ENCODE measurements at places on chromosomes 16 and 17.

DNA sequence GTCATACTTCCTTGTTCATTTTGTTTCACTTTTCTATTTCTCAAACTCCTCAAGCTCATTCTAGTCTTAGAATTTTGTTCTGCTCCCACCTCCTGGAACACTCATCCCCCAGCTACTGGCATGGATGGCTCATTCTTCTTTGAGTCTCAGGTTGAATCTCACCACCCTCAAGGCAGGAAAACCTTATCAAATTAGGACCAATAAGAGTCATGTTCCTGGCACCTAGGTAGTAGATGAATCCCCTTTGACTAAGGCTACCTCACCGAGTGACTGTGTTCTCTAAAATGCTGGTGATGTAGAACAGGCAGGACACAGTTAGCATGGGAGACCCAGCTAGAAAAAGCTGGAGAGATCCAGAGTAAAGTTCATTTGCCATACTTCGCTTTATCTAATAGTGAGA is 1050.8 kb upstream of the EEF2KMT start:
- no peak for DNase-seq

DNA sequence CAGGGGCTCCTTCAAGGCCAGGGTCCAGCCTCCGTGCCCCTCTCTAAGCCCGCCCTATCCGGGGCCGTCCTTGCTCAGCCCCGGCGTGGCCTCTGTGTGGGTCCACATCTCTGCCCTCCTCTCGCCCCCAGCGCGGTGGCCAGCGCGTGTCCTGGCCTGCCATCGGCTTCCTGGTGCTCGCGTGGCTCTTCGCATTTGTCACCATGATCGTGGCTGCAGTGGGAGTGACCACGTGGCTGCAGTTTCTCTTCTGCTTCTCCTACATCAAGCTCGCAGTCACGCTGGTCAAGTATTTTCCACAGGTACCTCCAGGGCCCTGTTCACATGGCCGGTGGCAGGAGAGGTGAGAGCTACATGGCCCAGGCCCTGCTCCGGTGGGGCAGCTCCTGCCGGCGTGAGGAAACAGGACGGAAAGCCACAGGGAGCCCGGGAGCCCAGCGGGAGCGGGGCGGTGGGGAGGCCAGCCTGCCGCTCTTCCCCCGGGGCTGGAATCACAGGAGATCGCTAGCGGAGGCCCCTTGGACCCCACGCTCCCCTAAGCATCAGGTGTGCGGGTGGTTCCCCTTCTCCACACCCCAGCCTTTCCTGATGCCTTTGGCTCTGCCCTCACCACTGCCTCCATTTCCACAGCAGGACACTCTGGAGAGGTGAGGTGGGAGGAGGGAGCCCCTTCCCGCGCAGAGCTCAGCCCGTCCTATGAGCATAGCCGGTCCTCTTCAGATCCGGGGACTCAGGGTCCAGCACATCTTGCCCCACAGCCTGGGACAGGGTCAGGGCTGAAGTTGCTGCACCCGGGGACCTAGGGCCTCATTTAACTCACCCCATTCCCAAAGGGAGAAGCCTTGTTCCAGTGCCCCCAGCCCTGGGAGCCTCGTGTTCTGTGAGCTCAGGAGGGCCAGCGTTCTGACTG is 10.2 kb downstream of the TAX1BP3 start:
- DNase-seq: no peak

DNA sequence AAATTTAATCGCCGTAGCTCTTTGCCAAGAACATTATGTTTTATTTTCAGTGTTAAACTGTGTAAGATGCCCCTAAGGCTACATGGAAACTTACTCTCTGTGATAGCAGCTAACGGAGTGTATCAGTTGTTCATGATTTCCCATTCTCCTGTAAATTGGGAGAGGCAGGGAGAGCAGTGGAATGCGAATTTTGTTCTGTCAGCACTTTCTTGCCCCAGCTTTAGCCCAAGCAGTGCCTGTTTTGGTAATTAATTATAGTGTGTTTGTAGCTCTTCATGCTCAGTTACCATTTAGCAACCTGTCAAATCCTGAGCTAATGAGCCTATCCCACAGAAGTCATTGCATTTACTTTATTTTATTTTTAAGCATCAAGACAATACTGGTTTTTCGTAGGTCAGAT is 475.1 kb upstream of the RBFOX1 start:
- no peak for DNase-seq

- no peak for DNase-seq
Observed at GRCh38 chr17:41390411-41390938, 6.9 kb downstream of the KRT31 start.

GRCh38 chr17:8159032-8159400 is 3.7 kb downstream of the VAMP2 start:
- no peak for DNase-seq

DNA sequence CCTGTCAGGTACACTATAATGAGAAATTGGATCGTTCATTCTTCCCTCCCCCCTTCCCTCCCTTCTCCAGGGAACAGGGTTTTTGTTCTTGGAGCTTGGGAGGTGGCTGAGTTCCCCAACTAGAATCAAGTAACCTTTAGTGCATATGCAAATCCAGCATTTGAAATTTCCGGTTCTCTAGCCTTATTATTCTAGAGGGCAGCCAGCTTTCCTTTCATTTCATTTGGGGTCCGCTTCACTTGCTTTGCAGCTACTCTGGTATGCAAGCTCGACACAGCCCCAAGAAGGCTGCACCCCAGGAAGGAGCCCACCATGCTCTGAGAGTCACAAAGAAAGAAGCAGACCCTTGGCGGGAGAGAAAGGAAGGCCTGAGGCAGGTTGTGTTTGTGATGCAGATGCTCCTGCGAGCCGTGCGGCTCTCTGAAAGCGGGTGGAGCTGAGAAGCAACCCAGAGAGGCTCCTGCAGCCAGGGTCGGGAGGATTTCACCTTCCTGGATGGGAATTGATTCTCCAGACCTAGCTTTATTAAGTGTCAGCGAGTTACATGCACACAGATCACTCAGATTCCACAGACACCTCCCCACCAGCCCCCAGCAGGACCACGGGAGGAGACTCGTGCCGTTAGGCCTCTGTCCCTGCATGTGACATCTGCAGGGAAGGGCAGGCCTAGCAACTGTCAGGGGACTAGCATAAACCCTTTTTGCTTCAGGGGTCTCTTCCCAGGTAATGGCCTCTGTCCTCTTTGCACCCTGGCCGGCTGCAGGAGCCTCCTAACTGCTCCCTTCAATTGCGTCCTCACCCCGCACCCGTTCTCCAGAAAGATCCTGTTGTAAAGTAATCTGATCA is 34.5 kb downstream of the PMM2 start:
- no peak for DNase-seq

GRCh38 chr17:2735896-2736295 is 13.6 kb downstream of the CCDC92B start:
- DNase-seq: no peak

GRCh38 chr16:78368121-78369102 is 269.0 kb downstream of the WWOX start:
- no peak for DNase-seq

- no peak for DNase-seq
Observed at GRCh38 chr17:75895370-75896155, 1.2 kb downstream of the TRIM65 start.

GRCh38 chr17:19333736-19334290 is 28.7 kb downstream of the B9D1 start:
- DNase-seq: no peak

DNA sequence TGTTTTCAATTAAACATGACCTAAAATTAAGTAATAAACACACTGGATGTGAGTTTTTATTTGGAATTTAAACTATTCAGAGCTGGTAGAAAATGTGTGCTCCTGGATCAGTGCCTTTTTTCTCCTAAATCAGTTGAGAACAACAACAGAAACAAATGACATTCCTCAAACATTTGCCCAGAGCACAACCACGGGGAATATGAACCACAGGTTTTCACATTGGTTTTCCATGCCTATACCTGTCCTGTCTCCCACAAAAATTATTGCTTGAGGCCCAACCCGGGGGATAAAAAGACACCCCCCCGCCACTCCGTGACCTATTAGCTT is 6.8 kb downstream of the HSBP1 start:
- no peak for DNase-seq

- no peak for DNase-seq
Observed at GRCh38 chr17:83004791-83005380, 74.5 kb upstream of the METRNL start.

GRCh38 chr16:4452674-4453073 is 21.8 kb downstream of the NMRAL1 start:
- DNase-seq: no peak

Measured in NCI-H1930 (cell line).